Left cardiac atrium (tissue), 4 donors: ENCODE measurements at places on chromosomes 7 and 10. TPM values are rescaled to one million over a fixed set of nuclear protein-coding genes. Genes with fewer than 3 reads are reported as not detected.

Gene PAX4
- total RNA-seq: not detected

Gene MARVELD1
- total RNA-seq: 16.3 TPM

DNA sequence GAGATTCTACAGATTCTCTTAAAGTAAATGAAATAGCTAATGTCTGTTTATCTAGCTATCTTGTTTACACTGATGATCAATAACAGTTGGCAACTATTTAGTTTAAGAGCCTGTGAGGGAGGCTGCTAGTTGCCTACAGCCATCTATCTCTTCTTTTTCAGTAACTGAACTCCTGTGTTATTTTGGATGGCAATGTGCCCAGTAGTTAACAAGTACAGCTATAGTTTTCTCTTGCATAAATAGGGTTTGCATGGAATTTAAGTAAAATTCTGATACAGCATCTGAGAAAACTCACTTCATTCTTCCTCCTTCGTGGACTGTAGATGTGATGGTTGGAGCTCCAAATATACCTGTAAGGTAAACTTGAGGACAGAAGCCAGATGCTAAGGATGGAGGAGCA lies 219.5 kb upstream of the POT1 start:
- no peak for DNase-seq

- no peak for DNase-seq
Measured at GRCh38 chr7:107025449-107026103, 18.9 kb upstream of the PRKAR2B start.

DNA sequence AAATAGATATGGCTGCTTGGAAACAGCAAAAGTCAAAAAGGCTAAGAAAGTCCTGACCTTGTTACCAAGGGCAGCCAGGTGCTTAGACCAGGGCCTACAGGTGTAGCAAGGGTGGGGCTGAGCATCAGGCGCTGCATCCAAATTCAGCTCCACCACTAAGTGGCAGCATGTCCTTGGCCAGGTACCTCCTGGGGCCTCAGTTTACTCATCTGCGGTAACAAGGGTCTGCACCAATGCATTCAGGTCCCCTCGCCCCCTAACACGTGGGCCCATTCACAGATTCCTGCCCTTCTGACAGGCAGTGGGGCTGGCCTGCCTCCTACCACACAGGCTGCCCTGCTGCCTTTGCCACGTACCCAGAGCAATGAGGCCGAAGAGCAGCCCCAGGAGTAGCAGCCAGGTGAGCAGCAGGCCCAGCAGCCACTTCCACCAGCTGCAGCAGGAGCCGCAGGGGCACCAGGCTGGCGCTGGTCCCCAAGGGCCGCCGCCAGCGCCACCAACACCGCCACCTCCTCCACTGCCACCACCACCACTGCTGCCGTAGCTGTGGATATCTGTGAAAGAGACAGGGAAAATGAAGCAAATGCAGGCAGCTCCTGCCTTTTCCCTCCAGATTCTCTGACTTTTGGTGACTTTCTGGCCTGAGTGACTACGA lies 28.9 kb downstream of the COL17A1 start:
- no peak for DNase-seq

DNA sequence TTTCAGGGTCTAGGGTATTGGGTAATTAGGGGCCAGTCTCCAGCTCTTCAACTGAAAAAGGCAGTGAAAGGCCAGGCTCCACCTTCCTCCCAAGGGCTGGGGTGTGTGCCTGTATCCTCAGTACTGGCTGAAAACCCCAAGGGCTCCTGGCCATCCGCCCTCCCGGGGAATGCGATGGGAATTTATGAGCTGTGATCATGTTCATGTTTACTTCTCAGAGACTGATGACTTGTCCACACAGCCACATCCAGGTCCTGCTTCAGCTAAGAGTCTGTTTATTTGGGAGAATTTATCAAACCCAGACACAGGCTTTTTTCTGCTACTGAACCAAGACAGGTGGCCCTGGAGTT lies 91.7 kb downstream of the CCDC3 start:
- DNase-seq: no peak

Gene MINDY4
- 3.9 TPM for total RNA-seq

Gene CALHM1
- not detected for total RNA-seq

DNA sequence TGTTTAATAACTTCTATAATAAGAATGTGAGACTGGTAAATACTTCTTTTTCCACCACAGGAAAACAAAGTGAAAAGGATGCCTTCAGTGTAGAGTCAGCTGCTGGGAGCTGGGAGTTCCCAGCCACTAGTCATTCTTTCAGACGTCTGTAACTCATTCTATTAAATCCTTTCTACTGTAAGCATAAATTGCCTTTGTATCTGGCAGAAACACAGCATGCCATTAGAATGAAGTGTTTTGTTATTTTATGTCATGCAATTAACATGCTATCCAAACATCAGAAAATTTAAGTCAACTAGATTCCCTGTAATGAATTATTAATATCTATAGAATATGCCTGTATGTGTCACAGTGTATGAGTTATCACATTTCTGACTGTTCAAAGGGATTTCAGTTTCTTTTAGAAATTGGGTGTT lies 14.3 kb downstream of the BPGM start:
- DNase-seq: no peak

GRCh38 chr7:66815951-66816350 lies 75.4 kb downstream of the RABGEF1 start:
- no peak for DNase-seq
